ENCODE measurements at places on chromosomes 12 and 14. TPM values are rescaled to one million over a fixed set of nuclear protein-coding genes. Genes with fewer than 3 reads are reported as not detected.

- no peak for DNase-seq
Measured at GRCh38 chr14:64026600-64026999, 173.8 kb downstream of the SYNE2 start.

The TCP11L2 gene
- 25.4 TPM for total RNA-seq

DNA sequence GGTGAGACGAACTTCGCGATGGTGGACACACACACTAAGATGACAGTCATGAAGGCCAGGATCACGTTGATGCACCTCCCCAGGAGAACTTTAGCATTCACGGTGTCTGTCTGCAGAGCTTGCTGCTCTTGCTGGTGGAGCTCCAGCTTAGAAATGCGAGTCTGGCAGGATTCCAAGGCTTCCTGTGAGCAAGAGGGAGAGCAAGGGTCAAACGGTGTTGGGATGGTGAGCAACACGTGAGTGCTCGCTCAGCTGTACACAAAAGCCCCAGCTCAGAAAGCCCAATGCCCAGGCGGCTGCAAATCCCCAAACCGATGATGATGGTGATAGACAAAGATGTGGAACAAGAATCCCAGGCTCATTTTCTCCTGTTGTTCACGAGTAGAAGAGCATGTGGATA lies 78.8 kb downstream of the TMCC3 start:
- DNase-seq, result no peak

GRCh38 chr12:127306604-127307215 lies 960.3 kb upstream of the TMEM132C start:
- no peak for DNase-seq

- DNase-seq, result no peak
Measured at GRCh38 chr12:106078358-106079010, 60.3 kb downstream of the NUAK1 start.

- DNase-seq, result no peak
Measured at GRCh38 chr12:26727482-26728204, 105.4 kb downstream of the ITPR2 start.

- no peak for DNase-seq
Measured at GRCh38 chr12:4311776-4312175, 9.2 kb upstream of the TIGAR start.

- DNase-seq, result no peak
Measured at GRCh38 chr12:1836241-1836803, 16.0 kb downstream of the LRTM2 start.

The ACOT6 gene
- total RNA-seq, result 0.27 TPM

- DNase-seq, result peak; percentile 22
Measured at GRCh38 chr12:47391566-47391965, 311.8 kb upstream of the AMIGO2 start.

DNA sequence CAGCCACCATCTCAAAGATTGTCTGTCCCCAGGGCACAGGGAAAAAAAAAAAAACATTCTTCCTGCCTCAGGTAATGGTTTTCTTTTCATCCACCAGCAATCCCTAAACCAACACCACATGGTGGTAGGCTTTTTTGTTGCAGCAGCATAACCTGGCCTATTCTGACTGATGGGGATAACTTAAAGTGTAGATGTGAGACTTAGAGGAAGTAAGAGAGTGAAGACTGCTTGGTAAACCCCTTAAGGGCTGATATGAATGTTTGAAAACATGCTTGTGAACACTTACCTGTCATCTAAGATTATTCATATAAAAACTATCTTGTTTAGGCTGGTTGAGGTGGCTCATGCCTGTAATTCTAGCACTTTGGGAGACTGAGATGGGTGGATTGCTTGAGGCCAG lies 130.2 kb upstream of the RAP1B start:
- no peak for DNase-seq

DNA sequence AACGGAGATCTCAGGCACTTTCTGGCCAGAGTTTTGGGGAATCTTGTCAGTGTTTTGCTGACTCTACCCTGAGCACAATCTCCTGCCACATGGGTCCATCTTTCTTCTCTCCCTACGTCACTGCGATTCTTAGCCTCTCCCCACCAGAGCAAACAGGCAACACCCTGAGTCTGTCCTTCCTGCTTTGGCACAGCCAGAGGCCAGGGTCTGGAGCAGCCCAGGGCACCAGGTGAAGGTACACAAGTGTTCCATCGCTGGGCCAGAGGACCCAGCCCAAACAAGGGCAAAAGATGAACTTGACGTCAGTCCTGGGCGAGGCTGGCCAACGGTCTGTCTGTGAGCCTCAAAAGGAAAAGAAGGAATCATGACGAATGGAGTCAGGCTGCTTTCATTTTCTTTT lies 12.7 kb upstream of the CCDC177 start:
- DNase-seq, result no peak

DNA sequence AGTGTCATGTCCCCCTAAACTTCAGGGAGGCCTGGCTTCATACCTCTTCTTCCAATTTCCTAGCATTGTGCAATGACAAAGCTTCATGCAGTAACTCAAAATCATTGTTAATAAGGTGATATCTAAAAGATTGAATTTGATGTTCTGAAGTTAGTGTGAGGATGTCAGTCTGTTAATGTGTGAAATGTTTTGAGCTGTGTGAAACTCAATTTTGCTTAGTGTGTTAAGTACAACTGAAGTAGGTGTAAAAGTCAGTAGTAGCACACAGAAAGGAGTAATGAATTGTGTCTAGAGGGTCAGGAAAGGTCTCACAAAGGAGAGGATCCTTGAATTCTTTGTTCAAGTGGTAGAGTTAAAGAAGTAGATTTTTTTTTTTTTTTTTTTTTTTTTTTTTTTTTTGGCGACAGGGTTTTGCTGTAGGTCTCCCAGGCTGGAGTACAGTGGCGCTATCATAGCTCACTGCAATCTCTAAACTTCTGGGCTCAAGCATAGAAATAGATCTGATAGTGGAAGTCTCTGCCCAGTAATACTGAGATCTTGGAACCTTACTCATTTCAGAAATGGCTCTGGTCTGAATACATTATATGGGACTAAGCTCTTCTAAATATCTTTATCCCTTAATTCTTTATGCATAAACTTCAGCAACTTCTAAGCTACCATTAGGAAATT lies 63.9 kb downstream of the FUT8 start:
- DNase-seq, result no peak

- DNase-seq, result peak; percentile 8
Measured at GRCh38 chr12:1907652-1908611, 10.5 kb downstream of the CACNA2D4 start.

The ESPL1 gene
- total RNA-seq, result 1.6 TPM

DNA sequence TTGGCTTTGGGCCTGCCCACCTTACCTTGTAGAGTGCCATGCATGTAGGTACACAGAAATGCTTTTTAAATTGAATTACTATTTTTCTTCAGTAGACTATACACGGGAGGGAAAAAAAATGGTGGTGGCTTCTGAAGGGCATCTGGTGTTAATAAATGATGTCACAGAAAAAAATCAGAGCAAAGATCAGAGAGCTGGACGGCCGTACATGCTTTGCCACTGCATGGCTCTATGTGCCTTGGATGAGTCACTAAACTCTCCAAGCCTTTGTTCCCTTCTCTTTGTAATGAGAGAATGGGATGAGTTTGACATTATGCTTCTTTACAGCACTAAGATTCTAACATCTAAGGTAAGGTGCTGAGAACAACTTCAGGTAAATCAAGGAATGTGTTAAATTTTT lies 376.4 kb upstream of the DDHD1 start:
- DNase-seq, result no peak

- DNase-seq, result no peak
Measured at GRCh38 chr12:94033784-94034183, 114.6 kb upstream of the PLXNC1 start.

GRCh38 chr12:6788972-6789924 lies at the start of gene CD4:
CD4 (plus strand) TSS chr12:6789528; CDS start chr12:6800139, 10,611 bp downstream.
- DNase-seq, result peak; percentile 80

DNA sequence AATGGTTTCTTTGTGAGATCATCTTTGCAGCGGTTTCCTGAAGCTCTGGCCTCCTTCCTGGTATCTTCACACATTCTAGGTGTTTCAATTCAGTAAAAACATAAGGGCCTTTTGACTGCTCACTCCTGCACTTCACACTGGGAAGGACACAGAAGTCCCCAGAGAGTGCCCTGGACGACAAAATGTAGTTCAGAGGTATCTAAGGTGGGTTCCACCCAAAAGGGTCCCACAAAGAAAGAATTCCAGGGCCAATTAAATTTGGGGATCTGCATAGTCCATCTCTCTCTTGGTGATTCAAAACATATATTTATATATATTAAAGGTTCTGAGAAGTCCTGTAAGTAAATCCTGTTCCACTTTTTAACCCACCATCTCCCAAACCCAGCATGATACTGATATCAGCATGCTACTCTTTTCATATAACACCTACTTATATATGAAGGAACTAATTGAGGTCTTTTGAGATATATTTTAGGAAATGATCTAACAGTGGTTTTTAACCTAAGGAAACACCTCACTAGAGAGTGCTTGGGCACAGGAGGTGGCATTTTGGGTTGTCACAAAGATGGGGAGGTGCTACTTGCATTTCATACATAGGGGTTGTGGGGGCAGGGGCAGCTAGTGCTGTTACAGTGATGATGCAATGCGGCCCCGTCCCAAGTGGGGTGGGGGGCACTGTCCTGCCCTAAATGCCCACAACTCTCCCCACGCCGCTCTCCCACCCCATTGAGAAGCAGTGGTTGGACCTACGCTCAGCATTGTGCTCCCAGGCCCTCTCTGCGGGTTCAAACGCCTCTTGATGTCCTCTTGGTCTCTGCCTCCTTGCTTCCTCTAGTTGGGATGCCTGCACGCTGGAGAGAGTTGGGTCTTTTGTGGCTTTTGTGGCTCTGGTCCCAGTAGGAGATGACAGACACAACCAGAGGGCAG lies 109.4 kb downstream of the ARF6 start:
- peak; percentile 43 for DNase-seq

GRCh38 chr14:100723830-100724437 lies 2.8 kb upstream of the DLK1 start:
- DNase-seq, result no peak

The DLGAP5 gene
- total RNA-seq, result not detected

The INHBE gene
- total RNA-seq, result not detected

DNA sequence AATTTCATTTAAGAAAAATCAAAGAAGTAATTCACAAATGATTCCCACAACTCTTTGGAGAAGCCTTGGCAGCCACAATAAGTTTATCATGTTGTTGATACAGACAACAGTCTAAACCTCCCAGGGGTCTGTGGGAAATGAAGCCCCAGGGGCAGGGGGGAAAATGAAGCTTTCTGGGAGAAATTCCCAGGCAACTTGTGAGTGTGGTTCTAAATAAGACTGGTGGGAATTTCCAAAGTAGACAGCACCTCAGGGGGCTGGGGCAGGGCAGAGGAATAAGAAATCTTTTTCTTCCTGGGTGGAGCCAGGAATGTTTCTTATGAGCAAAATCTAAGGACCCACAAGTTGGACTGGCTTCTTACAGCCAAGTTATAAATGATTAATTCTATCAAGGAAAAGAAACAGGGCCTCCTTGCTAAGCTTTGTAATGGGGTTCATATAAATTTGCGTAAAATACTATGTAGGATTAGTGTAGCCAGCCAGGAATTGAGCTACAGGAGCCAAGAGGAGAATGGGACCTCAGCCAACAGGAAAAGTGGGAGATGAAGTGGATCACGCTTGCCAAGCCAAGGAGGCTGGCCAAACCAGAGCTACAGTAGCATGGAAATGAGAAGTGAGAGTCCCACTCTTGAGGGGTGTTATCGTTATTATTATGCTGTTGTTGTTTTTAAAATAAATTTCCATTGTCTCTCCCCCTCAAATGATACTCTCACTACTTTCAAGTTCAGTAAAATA lies 182.9 kb upstream of the FAR2 start:
- no peak for DNase-seq

DNA sequence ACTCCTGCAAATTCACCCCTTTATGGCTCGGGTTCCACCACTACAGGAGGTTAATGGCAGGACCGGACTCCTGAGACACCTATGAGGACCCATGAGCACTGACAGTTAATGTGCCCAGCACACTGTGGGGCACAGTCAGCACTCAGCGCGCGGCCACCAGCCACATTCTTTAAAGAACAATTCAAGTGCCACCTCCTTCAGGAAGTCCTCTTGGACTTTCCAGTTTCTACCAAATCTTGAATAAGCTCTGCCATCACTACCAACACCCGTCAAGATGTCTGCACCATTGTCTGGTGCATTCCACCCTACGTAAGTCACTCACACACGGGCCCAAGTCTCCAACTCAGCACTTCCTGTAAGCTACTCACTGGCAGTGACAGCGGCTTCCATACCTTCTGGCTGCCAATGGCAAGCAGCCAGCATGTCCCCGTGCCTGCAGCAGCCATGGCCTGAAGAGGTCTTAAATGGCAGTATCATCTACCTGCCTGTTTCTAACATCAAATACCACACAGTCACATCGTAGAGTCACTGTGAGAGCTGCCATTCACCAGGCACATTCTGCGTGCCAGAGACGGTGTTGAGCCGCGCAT lies 48.5 kb downstream of the CDC42BPB start:
- no peak for DNase-seq

GRCh38 chr12:26143291-26143690 lies 18.5 kb upstream of the BHLHE41 start:
- no peak for DNase-seq
